ENCODE measurements at places on chromosomes 2 and 18. TPM values are rescaled to one million over a fixed set of nuclear protein-coding genes. Genes with fewer than 3 reads are reported as not detected.
A peak's percentile ranks its signal among the peaks of the same experiment; 100 is the strongest.

- no peaks in the 10 kb centered on the region for H3K27me3 ChIP-seq
- H3K36me3 ChIP-seq: no peaks in the 10 kb centered on the region
- no peak for DNase-seq
- no peak overlapping the region for H3K27ac ChIP-seq
- H3K4me3 ChIP-seq: no peak overlapping the region
- no peaks in the 10 kb centered on the region for H3K4me1 ChIP-seq
Observed at GRCh38 chr18:27447451-27447881, 262.4 kb upstream of the CHST9 start.

GRCh38 chr2:2688254-2688653 is 357.2 kb upstream of the MYT1L start:
- H3K36me3 ChIP-seq: no peaks in the 10 kb centered on the region
- no peak overlapping the region for H3K4me3 ChIP-seq
- DNase-seq: no peak
- H3K27me3 ChIP-seq: peaks cover 2% of the 10 kb centered on the region
- no peaks in the 10 kb centered on the region for H3K4me1 ChIP-seq
- H3K27ac ChIP-seq: no peak overlapping the region

DNA sequence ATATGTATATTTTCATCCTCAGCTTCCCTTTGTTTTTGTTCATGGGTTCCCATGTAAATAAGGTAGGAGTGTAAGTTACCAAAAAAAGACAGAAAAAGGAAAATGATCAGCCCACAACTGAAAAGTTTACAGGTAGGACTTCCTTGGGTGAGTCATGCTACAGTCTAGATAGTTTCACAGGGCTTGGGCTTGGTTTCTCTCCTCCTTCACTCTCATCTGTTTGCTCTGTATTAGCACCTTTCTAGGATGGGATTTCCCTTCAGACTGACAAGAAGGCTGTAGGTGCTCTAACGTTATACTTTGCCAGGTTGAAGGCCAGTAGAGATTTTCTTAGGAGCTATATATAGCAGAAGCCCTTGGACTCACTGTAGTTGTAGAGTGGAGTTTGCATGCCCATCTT is 57.9 kb downstream of the FAM171B start:
- DNase-seq: peak; percentile 24
- H3K36me3 ChIP-seq: no peaks in the 10 kb centered on the region
- no peak overlapping the region for H3K27ac ChIP-seq
- H3K4me1 ChIP-seq: no peaks in the 10 kb centered on the region
- H3K27me3 ChIP-seq: no peaks in the 10 kb centered on the region
- no peak overlapping the region for H3K4me3 ChIP-seq

DNA sequence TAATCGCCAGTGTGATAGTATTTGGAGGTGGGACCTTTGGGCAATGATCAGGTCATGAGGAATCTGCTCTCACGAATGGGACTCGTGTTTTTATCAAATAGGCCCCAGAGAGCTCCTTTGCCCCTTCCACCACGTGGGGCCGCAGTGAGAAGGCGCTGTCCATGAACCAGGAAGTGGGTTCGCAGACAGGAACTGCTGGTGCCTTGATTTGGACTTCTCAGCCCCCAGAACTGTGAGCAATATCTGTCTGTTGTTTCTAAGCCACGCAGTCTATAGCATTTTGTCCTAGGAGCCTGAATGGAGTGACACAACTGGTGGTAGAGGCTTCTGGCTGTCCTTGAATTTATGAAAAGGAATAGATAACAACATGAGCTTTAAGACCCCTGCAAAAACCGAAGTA is 111.2 kb upstream of the HDAC4 start:
- no peaks in the 10 kb centered on the region for H3K36me3 ChIP-seq
- H3K4me3 ChIP-seq: no peak overlapping the region
- DNase-seq: no peak
- no peaks in the 10 kb centered on the region for H3K27me3 ChIP-seq
- no peaks in the 10 kb centered on the region for H3K4me1 ChIP-seq

DNA sequence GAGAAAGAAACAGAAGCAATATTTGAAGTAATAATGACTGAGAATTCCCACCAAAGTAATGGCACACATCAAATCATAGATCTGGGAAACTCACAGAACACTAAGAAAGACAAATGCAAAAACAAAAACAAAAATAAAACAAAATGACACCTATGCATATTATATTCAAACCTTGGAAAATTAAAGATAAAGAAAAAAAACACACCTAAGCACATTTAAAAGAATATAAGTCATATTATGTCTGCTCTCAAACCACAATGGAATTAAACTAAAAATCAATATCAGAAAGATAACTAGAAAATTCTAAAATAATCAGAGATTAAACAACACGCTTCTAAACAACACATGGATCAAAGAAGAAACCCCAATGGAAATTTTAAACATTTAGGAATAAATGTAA is 59.7 kb upstream of the GALNT5 start:
- no peak for DNase-seq
- no peaks in the 10 kb centered on the region for H3K27me3 ChIP-seq
- no peaks in the 10 kb centered on the region for H3K36me3 ChIP-seq

- H3K4me1 ChIP-seq: peaks cover 7% of the 10 kb centered on the region
- no peak overlapping the region for H3K4me3 ChIP-seq
- no peaks in the 10 kb centered on the region for H3K36me3 ChIP-seq
Observed at GRCh38 chr2:232008907-232009638, 47.6 kb downstream of the DIS3L2 start.

GRCh38 chr2:86243950-86244733 is 44.9 kb downstream of the MRPL35 start:
- DNase-seq: no peak
- no peaks in the 10 kb centered on the region for H3K36me3 ChIP-seq
- no peaks in the 10 kb centered on the region for H3K27me3 ChIP-seq
- peak overlapping the region; percentile 64 for H3K27ac ChIP-seq
- peaks cover 20% of the 10 kb centered on the region for H3K4me1 ChIP-seq

- H3K27me3 ChIP-seq: no peaks in the 10 kb centered on the region
- DNase-seq: no peak
- peak overlapping the region; percentile 43 for H3K27ac ChIP-seq
- H3K36me3 ChIP-seq: no peaks in the 10 kb centered on the region
- peaks cover 19% of the 10 kb centered on the region for H3K4me1 ChIP-seq
- H3K4me3 ChIP-seq: no peak overlapping the region
Observed at GRCh38 chr2:112803691-112804521, 19.6 kb upstream of the IL1A start.

GRCh38 chr2:61694312-61695274 is 156.4 kb upstream of the XPO1 start:
- H3K27ac ChIP-seq: peak overlapping the region; percentile 71
- peaks cover 4% of the 10 kb centered on the region for H3K4me1 ChIP-seq
- DNase-seq: peak; percentile 78
- peak overlapping the region; percentile 79 for H3K4me3 ChIP-seq

DNA sequence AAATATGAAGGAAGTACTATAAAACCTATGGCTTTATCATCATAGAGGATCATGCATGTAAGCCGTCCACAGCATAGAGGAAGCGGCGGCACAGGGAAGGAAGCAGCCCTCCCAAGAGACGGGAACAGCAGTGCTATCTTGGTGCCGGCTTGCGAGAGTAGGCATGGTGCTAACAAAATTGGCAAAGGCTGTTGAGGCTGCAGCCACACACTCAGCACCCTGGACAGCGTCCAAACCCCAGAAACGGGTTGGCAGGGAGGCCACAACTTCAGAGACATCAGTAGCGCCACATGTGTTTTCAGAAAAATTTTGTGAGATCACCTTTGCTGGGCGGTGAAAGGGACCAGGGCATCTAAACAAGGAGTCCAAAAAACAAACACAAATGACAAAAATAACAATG is 37.7 kb downstream of the NETO1 start:
- H3K36me3 ChIP-seq: no peaks in the 10 kb centered on the region
- no peaks in the 10 kb centered on the region for H3K27me3 ChIP-seq
- no peak overlapping the region for H3K4me3 ChIP-seq
- no peak overlapping the region for H3K27ac ChIP-seq

DNA sequence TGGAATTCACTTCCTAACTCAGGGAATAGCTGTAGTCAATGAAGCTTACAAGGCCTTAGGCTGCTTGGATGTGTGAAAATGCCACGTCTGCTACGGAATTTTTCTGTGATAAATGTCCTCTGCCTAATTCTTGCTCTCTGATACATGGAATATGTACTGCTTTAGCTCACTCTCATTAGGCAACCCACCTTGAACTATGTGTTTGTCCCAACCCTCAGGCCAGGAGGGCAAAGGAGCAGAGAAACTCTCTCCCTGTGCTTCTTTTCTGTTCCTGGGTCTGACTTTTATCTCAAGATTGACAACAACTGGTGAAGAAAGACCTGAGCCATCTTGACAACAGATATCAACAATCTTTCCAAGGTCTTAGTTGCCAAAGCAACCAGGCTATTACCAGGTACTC is 143.9 kb downstream of the GCA start:
- no peak overlapping the region for H3K27ac ChIP-seq
- no peak overlapping the region for H3K4me3 ChIP-seq
- no peak for DNase-seq
- H3K27me3 ChIP-seq: no peaks in the 10 kb centered on the region

- H3K27ac ChIP-seq: no peak overlapping the region
- no peak for DNase-seq
- no peak overlapping the region for H3K4me3 ChIP-seq
- no peaks in the 10 kb centered on the region for H3K4me1 ChIP-seq
- H3K27me3 ChIP-seq: no peaks in the 10 kb centered on the region
Observed at GRCh38 chr2:892892-893291, 57.8 kb upstream of the SNTG2 start.

- no peak overlapping the region for H3K4me3 ChIP-seq
- H3K27me3 ChIP-seq: no peaks in the 10 kb centered on the region
- H3K27ac ChIP-seq: no peak overlapping the region
- H3K4me1 ChIP-seq: no peaks in the 10 kb centered on the region
Observed at GRCh38 chr2:134052173-134052572, 201.7 kb upstream of the MGAT5 start.

GRCh38 chr2:85673716-85674375 is 5.8 kb upstream of the SFTPB start:
- H3K27me3 ChIP-seq: no peaks in the 10 kb centered on the region
- no peaks in the 10 kb centered on the region for H3K36me3 ChIP-seq
- H3K4me3 ChIP-seq: no peak overlapping the region
- peaks cover 3% of the 10 kb centered on the region for H3K4me1 ChIP-seq

GRCh38 chr2:222494104-222494739 is 69.9 kb downstream of the SGPP2 start:
- H3K27ac ChIP-seq: no peak overlapping the region
- DNase-seq: no peak
- H3K36me3 ChIP-seq: no peaks in the 10 kb centered on the region

- no peaks in the 10 kb centered on the region for H3K4me1 ChIP-seq
- no peaks in the 10 kb centered on the region for H3K27me3 ChIP-seq
- no peak overlapping the region for H3K27ac ChIP-seq
- no peak overlapping the region for H3K4me3 ChIP-seq
- no peaks in the 10 kb centered on the region for H3K36me3 ChIP-seq
Observed at GRCh38 chr2:207869784-207870778, 100.4 kb upstream of the FZD5 start.

DNA sequence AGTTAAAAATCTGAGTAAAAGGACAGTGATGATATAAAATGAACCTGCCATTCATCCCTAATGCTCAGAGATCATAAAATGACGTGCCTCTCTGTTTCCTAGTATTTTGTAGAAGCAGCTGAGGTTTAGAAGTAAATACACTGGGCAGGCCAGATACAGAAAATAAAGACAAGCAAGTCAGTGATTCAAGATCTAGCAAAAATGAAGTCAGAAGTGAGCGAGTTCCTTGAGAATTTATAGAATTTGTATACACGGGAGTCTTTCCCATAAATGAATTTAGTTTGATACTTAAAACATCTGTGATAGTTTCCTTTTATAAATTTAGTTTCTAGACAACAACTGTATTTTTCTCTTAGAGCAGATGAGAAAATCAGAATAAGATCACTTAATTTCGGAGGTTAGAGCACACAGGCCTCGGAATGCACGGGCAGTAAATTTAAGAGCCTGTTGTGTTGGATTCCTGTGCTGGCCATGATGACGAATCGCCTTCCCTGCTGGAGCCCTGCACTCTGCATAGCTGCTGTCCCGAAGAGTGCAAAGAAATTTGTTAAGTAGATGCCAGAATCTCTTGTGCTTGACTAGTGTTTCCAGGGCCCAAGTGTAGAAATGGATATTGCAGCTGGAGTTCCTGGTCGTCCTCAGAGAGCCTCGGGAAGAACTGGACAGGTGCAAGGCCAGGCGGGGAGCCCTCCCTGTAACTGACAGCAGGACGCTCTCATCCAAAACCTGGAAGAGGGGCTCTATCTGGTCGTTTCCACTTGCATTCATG is 83.7 kb upstream of the RBM44 start:
- no peaks in the 10 kb centered on the region for H3K4me1 ChIP-seq
- peaks cover 20% of the 10 kb centered on the region for H3K36me3 ChIP-seq
- DNase-seq: no peak
- no peak overlapping the region for H3K4me3 ChIP-seq

- no peak overlapping the region for H3K4me3 ChIP-seq
- no peaks in the 10 kb centered on the region for H3K36me3 ChIP-seq
- no peak overlapping the region for H3K27ac ChIP-seq
- no peak for DNase-seq
- no peaks in the 10 kb centered on the region for H3K4me1 ChIP-seq
Observed at GRCh38 chr18:75429975-75430374, 2.5 kb upstream of the SMIM21 start.

GRCh38 chr2:172457536-172457935 is 30.1 kb downstream of the ITGA6 start:
- H3K36me3 ChIP-seq: no peaks in the 10 kb centered on the region
- H3K4me1 ChIP-seq: no peaks in the 10 kb centered on the region
- no peak for DNase-seq
- no peak overlapping the region for H3K4me3 ChIP-seq
- H3K27me3 ChIP-seq: no peaks in the 10 kb centered on the region

DNA sequence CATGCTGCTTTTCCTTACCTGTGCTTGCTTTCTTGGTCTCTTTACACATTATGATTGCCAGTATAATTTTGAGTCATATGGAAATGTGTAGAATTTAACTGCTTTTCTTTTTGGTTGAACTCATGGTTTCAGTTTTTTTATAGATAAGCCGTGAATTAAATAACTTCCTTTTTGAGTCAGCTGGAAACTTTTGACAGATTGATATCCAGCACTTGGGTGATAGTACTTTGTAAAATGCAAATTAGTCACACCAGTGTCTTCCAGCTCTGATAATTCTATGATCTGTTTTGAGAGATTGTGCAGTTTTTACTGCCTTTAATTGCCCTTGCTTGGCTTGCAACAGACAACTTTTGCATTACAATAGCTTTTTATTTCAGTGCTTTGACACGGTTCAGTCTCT is 86.4 kb downstream of the NCOA1 start:
- peaks cover 47% of the 10 kb centered on the region for H3K4me1 ChIP-seq
- peak overlapping the region; percentile 80 for H3K27ac ChIP-seq
- peak; percentile 89 for DNase-seq
- 0 out of 2 replicates have a peak overlapping the region, but pooled peaks have one; percentile 14 for H3K4me3 ChIP-seq

CFAP53 gene
- total RNA-seq: 0.26 TPM

SCYGR8 gene
- not detected for total RNA-seq

CCDC138 gene
- 12.4 TPM for total RNA-seq

VIL1 gene
- 0.62 TPM for total RNA-seq

VSNL1 gene
- not detected for total RNA-seq

CTDSP1 gene
- 75.9 TPM for total RNA-seq

DTNA gene
- total RNA-seq: 0.36 TPM

MYO7B gene
- 4.8 TPM for total RNA-seq

SEMA4F gene
- total RNA-seq: 3.6 TPM

All from GM12878 (cell line).